Activated T-cell treated with anti-CD3 and anti-CD28 coated beads for 1 hour (primary cell): ENCODE measurements at places on chromosomes 5 and 9.
A peak's percentile ranks its signal among the peaks of the same experiment; 100 is the strongest.

- no peak for DNase-seq
These were observed 82.0 kb downstream of the UGCG start for GRCh38 chr9:111978616-111979015.

DNA sequence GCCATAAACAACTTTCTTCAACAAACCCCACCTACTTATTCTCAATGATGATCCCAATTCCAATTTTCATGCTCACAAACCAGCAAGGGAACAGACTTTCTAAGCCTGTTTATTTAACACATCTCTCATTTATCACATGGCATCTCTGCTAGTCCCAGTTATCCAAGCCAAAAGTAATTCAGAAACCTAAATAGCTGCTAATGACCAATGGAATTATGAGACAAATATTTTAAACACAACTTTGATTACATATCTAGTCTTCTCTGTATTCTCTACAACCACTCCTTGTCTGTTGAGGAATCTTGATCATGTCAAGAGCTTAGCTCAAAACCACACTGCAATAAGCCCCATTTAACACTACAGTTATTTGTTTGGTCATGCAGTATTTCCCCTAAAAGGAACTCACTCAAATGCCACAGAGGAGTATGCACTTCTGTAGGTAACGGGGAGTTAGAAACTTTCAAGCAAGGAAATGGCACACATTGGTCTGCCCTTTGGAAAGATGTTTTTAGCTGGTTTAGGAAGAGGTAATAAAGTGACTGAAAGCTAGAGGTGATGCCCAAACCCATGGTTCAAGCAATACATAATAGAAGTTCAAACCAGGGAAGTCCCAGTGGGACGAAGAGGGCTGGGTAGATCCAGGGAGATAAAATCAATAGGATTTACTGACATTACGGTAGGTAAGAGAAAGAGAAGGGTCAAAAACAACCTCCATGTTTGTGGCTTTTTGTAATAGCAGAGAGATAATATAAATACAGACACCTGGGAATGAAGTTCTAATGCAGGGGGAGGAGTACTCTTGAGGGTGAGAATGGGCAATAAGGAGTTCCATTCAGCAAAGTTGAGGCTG lies 42.1 kb upstream of the HTR4 start:
- DNase-seq, result no peak

- peak; percentile 28 for DNase-seq
These were observed 50.1 kb upstream of the SMAD5 start for GRCh38 chr5:136082390-136083193.

DNA sequence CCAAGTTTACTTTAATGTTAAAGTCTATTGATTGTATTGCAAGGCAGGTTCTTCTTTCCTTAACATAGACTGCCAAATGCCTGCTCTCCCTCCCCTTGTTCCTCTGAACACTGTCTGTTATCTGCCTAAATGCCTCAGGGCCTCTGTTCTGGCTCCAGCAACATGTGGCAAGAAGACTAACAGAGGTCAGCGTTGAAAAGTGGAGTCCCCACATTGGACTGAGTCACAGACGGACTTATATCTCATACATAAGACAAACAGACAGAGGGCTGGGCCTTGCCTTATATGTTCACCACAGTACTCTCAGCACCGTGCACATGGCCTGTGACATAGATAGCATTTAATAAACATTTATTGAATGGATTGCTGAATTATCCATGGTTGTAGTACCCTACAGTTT lies 91.4 kb downstream of the TSSK1B start:
- DNase-seq, result no peak

DNA sequence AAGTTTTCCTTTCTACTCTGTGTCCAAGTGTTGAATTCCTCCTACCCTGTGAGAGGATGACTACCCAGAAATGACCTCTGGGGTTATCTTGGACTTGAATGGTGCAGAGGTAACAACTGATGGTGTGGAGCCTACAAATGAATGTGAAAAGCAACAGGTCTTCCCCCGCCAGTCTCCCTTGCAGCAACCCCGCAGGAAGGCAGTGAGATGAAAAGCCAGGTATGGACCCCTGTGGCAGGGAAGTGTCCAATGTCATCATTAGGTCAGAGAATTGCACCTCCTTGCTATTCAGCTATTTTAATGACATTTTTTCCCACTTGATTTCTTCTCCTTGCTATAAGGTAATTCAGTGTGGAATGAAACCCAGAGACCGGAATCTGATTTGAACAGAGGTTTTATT lies 58.5 kb downstream of the MAT2B start:
- no peak for DNase-seq

DNA sequence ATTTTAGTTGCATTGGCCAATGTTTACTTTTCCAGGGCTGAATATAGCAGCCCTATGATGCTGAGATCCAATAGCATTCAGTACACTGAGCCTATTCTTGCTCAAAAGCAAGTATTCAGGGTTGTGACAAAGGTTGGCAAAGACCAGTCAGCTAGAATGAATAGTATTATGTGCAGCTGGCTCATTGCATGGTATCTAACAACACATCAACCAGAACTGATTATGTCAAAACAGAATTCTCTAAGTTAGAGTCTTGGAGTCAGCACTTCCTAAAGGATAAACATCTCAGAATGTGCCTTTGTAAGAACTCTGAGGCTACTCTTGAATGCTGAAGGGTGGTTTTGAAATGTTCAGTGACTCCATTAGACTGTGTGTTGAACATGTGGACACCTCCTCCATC lies 774.5 kb upstream of the RGMB start:
- no peak for DNase-seq

GRCh38 chr9:78031893-78032729 lies 500 bp upstream of the GNAQ start:
- DNase-seq, result peak; percentile 52

- DNase-seq, result no peak
These were observed 65.7 kb upstream of the PHYKPL start for GRCh38 chr5:178298283-178298807.
